ENCODE measurements at places on chromosomes 13 and 19.

DNA sequence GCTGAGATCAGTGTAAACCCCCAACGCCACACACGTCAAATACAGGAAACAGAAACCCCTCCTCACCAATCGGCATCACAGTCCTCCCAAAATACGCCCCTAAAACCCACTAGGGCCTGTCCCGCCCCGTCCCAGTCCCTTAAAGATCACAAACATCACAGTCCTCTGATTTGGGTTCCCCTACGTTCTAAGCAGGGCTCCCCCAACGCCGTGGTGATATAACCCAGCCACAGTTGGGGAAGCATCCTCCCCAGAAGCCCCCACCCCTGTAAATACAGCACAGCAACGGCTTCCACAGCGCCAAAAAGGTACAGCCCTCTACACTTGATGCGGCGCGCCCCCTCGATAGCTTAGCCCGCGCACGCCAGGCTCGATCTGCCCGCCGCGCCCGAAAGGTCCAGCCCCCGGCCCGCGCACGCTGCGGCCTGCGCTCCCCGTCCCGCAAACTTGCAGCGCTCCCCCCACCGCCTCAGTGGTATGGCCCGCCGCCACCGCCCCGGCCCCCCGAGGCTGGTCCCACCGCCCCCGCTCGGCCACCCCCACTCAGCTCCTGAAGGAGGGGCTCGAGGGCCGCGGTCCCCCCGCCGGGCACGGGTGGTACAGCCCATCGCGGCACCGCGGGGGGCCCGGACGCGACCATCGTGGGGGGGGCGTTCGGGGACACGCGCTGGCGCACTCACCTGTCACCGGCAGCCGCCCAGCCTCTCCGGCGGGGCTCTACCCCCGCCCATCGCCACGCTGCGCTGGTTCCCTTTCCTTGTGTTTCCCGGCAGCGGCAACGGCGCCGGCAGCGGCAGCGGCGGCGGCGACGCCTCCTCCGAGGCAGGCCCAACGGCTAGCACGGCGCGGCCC is at the start of gene AKT2:
AKT2 (minus strand) TSS at position 845 of the 852 bp plus-strand sequence. CDS start 20,078 bp downstream, outside the sequence.
- peak; percentile 94 for DNase-seq

DNA sequence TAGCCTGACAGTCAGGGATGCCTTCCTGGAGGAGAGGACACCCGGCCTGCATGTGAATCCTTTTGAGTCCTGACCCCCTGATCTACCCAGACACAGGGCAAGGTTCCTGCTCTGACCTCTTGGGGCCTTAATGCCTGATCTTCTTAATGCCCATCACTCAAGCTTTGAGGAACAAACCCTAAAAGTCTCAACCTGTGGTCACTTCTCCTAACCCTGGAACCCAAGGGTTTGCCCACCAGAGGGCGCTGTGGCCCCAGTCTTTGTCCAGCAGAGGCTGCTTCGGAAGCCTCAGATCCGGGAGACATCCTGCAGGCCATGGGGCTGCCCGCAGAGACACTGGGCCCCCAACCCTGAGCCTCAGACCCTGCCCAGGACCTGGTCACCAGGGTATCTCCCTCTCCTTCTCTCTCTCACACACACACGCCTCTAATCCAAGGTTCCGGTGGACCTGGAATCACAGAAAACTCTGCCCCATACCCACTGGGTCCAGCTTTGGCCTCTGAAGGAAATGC is 9.8 kb upstream of the DPF1 start:
- DNase-seq = peak; percentile 41

- no peak for DNase-seq
Observed at GRCh38 chr19:33797802-33798671, 1.4 kb downstream of the KCTD15 start.

- DNase-seq = no peak
Observed at GRCh38 chr13:48653472-48653939, at the start of gene CYSLTR2. Gene CYSLTR2, plus strand, starts transcription at chr13:48653929. Its CDS starts 52,889 bp downstream, at chr13:48706818.

GRCh38 chr19:6616011-6616410 is 25.1 kb upstream of the CD70 start:
- DNase-seq = no peak

GRCh38 chr19:1088416-1089010 is 6.7 kb downstream of the POLR2E start:
- no peak for DNase-seq

GRCh38 chr19:39082745-39083598 is 1.2 kb upstream of the ACP7 start:
- DNase-seq = peak; percentile 37

- DNase-seq = no peak
Observed at GRCh38 chr13:94683409-94683808, 28.9 kb downstream of the SOX21 start.

- DNase-seq = no peak
Observed at GRCh38 chr19:5204212-5204611, 136.4 kb downstream of the PTPRS start.
